Fibroblast of pulmonary artery (primary cell): ENCODE measurements at places on chromosomes 2 and 18.

DNA sequence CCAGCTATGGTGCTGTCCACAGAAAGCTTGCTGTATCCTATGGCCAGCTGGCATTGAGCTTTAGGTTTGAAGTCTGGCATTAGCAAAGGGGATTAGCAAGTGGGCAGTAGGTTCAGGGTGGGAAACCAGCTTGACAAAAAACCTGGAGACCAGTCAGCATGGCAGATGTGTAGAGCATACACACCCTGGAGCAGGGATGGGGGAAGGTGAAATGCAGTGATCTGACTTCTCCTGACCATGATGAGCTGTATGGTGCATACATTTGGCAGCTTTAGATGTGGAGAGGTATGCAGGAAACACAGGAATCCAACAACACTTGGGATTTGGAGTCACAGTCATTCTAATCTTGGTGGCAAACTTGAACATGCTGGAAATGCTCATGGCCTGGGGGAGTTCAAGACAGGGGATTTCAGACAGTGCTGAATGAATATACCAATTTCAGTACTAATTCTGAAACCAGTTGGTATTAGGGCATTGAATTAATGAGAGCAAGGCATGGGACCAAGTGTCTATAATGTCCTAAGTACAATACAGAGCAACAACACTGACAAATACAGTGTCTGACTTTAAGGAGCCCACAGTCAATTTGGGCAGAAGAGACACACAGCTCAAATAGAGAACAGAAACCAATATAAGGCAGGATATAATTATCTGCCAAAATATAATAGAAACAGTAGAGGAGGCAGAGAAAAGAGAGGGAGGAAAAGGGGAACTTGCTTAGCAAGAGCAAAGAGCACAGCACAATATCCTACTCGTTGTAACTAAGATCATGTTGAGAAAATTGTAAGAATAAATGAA is 11.8 kb downstream of the ARHGAP15 start:
- no peak for DNase-seq

DNA sequence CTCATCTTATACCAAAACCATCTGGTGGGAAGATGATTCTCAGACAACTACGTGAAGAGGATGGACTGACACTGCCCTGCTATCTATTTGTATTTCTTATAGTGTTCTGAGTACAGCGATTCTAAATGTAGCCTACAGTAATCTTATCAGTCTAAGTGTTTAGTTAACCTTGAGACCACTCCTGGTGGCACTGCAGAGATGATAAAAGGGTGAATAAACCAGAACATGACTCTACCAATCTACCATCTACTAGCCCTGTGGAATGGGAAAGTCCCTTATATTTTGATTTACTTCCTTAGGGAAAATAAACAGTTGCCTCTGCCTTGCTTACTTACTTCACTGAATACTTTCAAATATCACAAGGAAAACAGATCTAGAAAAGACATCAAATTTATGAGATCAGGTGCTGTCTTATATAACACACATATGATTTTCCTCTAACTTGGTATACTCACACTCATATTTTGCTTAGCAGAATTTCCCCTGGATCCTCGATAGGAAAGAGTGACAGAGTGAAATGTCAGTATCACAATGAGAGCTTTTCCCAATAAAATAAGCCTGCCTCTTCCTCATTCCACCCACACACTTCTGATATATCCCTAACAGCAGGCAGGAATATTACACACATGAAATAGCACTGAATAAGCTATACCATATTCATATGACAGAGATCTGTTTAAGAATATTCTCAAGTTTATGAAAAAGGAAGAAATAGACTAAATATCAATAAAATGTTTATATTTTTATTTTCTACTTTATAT is 58.6 kb upstream of the MTIF2 start:
- no peak for DNase-seq

DNA sequence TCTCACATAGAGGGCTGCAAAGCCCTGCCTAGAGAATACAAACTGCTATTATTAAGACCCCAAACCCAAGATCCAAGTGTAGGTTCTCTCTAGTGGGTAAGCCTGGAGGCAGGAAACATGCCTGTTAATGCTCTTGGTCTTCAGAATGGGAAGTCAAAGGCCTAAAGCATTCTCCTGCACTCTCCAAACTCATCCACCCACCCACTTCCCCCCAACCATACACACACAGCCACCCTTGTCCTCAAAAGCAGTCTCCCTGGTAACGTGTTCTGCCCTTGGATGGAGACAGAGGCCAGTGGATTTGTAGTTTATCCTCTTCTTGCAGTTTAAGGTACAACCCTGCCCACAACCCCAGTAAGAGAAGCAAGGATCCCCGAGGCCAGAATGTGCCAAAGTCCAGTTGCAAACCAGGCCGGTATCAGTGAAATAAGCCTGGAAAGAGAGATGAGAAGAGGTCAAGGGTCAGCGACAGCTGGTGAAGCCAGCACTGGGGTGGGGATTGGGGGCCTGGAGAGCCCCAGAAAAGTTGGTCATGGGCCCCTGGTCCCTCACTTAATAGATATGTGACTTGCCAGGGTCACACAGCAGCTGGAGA is 23.0 kb downstream of the TMEM247 start:
- DNase-seq: no peak

DNA sequence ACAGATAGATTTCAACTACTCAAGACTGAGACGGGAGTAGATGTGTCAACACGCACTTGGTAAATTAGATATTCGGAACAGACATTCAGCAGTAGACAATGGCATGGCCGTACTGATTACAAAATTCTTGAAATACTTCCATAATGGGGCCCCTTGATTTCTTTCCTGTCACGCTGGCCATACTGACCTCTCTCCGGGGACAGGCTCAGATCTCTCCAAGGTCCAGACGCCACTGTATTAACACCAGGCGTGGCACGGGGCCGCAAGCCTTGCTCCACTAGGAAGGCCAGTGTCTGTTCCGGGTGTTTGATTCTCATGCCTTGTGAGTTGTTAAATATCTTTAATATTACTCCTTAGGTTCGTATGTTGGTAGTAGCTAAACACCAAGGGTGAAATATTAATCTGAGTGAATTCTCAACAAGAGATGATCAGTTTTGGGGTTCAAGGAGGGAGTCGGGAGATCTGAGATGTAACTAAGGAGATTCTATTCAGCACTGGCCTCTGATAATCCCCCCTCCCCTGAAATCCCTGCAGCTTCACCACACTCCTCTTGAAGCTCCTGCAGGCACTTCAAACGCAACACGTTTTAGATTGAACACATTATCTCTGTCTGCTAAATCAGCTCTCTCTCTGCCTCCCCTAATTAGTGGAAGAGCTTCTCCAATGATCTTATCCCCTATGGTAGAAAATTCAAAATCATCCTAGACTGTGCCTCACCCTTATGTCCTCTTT is 2.2 kb upstream of the EHD3 start:
- DNase-seq: no peak

GRCh38 chr18:8411492-8411891 is 197.7 kb upstream of the RAB12 start:
- no peak for DNase-seq

DNA sequence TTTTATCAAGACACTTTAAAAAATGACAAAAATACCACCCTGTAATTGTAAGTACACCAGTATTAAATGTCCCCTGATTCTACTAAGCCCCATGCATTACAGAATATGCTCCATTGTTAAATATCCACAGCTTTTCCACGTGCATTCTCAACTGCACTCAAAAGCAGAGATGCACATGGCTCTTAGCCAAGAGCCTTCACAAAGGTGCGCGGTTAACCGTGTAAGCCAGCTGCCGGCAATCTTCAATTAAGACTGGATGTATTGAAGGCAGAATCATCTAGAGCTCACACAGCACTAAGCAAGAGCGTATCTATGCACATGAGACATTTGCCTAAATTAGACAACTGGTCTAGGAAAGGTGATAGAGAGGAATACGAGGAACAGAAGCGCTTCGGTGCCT is 278.3 kb downstream of the NAPG start:
- DNase-seq: no peak

DNA sequence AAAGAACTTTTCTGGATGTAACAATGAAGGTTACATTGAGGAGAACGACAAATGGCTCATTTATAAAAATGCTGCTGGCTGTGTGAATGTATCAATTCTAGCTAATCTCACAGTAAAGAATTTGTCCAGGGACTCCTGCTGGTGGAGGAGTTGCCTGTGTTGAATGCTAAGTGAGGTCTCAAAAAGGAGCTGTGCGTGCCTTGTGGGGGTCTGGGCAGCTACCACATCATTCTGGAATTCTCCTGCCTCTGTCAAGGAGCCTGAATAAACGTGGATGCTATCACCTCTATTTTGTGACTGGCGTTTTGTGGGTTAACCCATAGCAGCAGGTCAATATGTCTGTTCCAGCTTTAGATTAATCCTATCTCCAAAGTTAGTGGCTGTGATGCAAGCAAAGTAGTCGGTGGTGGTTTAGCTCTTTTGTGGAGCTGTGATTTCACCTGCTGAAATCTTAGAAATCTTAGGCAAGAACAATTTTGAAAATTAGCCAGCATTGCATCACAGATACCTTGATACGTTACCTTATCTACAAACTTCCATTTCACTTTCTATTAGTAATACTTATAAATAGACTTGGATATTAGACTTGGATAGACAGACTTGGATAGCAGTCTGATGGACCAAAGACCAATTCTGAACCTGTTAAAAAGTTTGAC is 96.8 kb downstream of the MTCL1 start:
- DNase-seq: no peak

- DNase-seq: no peak
Observed at GRCh38 chr2:191691898-191692297, 14.0 kb downstream of the NABP1 start.

DNA sequence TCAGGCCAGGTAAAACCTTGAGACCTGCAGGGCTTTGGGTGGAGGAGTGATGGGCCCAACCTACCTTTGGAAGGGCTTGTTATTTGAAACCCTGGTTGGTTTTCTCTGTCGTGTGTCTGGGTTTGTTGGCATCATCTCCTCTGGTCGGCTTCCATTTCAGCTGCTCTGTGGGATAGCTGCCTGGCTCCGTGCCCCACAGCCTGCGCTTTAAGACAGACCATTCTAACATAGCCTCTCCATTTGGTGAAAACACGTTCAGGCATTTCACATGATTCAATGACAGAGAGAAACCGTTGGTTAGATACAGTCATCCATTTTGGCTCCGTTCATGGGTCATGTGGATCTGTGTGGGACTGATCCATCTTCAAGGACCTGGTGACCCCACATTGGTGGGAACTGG is 37.0 kb upstream of the LYPD6B start:
- no peak for DNase-seq

- no peak for DNase-seq
Observed at GRCh38 chr2:165572151-165572550, 102.7 kb downstream of the CSRNP3 start.

DNA sequence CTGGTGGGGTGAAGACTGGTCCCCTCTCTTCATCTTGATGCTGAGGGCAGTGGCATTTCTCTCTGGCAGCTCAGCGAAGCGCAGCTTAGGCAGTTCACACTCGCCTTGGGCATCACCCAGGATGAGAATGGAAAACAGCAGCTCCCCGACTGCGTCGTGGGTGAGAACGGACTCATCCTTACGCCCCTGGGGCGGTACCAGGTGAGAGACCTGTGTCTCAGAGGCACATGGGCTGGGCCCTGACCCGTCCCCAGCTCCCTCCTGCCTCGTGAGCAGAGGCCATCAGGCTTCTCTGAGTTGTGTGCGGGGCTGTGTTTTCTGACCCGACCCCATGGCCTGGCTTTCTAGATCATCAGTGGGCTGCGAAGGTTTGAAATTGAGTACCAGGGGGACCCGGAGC is 8.2 kb upstream of the CCDC74A start:
- DNase-seq: no peak

GRCh38 chr18:21242780-21243401 is 859 bp downstream of the GREB1L start:
- DNase-seq: no peak

DNA sequence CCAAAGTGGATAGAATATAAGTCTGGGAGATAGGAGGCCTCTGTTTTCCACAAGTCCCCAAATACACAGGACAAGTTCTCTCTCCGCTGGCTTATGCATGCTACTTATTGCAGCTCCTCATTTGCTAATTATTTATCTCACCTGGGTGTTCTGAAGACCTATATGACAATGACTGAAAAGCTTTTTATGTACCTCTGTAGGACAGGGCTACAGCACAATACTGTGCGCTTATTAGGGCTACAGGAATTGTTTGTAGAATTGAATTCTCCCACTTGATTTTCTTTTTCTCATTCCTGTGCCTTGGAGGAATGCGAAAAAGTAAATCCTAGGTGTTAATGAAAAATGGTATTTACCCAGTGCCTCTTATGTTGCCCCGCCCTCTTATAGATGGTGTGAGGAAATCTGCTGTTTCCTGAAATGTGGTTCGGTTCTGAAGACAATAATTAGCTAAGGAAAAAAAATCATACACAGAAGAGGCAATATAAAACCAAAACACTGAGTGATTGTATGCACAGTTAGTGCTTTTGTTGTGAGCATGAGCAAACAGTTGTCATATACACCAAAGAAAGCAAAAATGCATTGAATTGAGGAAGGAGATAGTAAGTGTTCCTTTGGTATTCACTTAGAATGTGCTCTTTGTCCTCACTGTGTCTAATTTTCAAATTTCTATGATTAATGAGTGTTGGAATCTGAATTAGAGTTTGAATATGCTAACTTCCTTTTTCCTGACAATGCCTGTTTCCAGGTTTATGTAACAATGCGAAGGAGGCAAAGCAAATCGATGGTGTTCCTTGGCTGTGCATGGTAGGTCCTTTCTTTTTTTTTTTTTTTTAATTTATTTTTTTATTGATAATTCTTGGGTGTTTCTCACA is 78.7 kb upstream of the PNPT1 start:
- DNase-seq: no peak

DNA sequence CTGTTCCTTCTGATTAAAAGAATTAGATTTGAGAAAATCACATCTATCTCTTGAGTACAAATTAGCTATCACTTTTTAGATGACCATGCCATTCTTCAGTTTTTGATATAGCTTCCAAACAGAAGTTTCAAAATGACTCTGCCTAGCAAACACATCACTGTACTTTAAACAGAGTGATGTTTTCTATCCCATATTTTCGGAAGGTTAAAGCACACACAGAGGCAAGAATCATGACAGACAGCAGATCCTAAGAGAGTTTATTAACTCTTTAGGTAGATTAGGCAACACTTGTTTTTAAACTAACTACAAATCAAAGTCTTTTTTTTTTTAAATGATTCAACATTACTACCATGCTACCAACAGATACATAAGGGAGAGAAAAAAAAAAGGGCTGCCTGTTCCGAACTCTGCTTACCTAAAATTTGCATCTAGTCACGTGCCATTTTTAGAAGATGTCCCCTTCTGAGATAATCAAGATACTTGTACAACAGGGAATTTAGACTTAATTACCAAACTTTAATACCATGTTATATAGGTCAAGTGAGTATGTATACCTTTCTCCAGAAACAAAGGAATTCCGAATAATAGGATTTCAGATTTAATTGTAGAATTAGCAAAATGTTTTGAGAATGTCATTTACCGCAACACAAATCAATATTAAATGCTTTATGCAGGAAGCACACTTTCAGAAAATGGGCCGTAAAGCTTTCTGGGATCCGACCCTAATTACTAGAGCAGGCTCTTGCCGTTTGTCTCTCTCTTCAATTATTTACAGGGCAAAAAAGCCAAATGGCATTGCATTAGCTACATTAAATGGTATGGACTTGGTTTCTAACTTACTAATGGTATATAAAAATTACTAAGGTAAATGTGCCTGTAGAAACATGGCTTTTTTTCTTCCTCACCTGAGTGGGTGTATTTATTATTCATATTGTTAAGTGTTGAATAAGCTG is 2.6 kb downstream of the RBMS1 start:
- no peak for DNase-seq
